ENCODE measurements at places on chromosomes 7 and 10.

DNA sequence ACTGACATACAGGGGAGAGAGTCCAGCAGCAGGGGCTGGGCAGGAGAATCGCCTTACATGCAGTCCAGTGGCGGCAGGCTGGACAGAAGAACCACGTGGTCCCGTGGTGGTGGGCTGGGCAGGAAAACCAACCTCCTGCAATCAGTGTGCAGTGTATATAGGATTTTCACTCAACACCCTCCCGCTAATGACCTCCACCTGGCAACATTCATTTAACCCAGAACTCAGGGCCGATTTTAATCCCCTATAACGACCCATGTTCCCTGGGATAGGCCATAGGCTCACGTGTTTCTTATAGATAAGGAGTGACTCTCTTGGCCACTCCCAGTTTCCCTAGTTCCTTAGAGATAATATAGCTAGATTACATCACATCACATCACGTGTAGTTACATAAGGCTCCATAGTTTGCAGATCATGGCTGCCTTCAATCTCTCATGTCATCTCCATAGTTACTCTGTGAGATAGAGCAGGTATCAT is 19.4 kb downstream of the MTURN start:
- DNase-seq: no peak

DNA sequence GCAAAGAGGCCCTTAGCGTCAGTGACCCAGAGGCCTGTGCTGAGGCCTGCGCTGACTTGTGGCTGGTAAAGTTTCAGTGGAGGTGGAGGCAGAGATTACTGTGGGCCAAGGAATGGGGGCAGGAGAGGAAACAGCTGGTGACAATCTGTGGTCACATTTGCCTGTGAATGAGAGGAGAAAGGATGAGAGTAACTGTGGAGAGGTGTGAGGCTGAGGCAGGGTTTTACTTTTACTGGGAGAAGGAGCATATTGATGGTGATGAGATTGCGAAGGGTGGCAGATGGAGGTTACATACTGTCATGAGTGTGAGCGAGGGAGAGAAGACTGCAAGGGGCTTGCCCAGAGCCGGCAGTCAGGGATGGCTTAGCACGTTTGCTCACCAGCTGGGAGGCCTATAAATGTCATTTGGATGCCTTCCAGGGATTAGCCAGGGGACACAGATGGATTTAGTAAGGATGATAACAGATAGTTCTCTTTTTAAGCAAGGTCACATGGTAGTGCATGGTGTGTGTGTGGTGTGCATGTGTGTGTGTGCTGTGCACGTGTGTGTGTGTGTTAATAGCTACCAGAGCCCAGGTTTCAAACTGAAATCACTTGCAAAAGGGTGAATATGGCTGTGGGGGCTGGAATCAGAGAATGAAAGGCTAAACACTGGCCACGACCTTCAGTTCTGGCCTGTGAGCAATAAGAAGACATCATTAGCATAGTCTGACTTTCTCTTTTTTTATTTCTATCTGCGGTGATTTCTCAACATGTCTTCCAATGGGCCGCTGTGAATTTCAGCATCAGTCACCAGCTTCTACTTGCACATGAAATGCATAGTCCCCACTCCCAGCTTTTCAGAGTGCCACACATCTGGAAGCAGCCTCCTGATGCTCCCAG is 291.5 kb upstream of the ZNF32 start:
- DNase-seq: no peak

GRCh38 chr10:35959252-35959651 is 317.2 kb upstream of the FZD8 start:
- DNase-seq: no peak

- DNase-seq: no peak
These were observed 41.4 kb downstream of the NRF1 start for GRCh38 chr7:129652914-129653313.

DNA sequence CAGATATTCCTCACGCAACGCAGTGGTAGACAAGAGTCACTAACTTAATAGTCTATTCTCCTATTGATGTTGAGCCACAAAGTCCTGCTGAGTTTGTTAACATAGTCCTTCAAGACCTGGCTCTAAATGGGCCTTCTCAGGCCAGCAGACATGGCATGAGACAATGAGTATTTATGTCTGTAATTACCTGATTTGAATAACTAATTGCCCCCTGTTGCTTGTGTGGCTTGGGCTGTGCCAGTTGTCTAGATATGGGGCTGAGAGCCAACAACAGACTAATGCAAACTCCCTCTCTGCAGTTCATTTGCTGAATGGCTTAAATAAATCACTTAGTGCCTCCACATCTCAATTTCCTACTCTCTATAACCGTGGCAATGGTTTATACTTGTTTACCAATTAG is 65.5 kb upstream of the VWC2 start:
- no peak for DNase-seq

GRCh38 chr10:88037623-88038022 is 174.2 kb downstream of the PTEN start:
- DNase-seq: no peak

DNA sequence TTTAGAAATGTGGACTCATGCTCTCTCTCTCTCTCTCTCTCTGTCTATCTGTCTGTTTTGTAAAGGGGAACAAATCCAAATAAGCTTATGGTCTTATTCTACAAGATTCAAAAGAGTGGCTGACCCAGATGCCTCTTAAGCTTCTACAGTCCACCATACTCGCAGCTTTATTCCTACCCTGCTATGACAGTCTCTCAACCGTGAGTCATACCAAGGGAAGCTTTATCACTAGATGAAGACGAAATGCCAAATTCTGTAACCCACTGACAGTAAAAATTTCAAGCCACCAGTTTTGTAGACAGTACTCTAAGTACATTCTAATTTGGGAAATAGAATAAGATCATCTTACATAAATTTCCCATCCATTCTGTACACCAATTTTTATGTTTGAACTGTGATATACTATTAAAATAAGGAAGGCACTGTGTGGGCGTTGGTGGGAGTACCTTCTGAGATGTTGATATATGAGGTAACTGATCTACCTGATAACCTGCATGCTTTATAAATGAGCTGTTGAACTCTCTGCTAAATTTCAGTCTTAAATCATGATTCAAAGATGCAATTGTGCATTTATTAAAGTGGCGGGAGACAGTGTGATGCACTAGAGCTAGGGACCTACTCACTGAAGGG is 153.2 kb downstream of the KLF6 start:
- DNase-seq: no peak

DNA sequence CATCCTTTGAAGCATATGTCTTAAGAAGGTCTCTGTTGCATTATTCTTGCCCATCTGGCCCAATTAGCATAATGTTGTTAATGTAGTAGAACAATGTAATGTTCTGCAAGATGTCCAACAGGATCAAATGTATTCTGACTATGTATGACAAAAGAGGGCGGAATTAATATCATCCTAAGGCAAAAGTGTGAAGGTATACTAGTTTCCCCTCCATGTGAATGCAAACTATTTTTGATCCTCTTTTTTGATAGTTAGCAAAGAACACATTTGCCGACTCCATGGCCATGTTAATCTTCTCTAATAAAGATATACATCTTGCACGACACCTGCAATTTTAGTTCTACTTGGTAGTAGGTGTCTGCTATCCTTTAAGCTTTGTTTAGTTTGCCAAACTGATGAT is 157.6 kb downstream of the ATRNL1 start:
- no peak for DNase-seq

- DNase-seq: no peak
These were observed 548.3 kb upstream of the ANKRD30A start for GRCh38 chr10:36577126-36577525.

- no peak for DNase-seq
These were observed 754 bp downstream of the GSTO1 start for GRCh38 chr10:104255311-104255981.

DNA sequence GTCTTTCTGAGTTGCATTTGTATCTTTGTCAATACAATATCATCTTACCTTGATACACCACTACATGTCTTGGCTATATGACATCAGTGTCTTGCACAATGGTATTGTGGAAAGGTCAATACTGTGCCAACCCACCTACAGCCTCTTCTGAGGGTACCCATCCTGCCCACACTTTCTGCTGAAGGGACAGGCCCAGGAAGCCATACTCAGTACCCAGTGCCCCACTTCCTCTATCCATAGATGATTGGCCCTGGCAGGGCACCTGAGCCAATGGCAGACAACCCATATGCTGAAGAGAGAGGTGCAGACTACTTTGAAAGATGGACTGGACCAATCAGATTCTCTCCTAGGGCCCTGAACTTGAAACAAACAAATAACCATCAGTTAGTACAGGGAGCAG is 152.0 kb upstream of the ADO start:
- no peak for DNase-seq

DNA sequence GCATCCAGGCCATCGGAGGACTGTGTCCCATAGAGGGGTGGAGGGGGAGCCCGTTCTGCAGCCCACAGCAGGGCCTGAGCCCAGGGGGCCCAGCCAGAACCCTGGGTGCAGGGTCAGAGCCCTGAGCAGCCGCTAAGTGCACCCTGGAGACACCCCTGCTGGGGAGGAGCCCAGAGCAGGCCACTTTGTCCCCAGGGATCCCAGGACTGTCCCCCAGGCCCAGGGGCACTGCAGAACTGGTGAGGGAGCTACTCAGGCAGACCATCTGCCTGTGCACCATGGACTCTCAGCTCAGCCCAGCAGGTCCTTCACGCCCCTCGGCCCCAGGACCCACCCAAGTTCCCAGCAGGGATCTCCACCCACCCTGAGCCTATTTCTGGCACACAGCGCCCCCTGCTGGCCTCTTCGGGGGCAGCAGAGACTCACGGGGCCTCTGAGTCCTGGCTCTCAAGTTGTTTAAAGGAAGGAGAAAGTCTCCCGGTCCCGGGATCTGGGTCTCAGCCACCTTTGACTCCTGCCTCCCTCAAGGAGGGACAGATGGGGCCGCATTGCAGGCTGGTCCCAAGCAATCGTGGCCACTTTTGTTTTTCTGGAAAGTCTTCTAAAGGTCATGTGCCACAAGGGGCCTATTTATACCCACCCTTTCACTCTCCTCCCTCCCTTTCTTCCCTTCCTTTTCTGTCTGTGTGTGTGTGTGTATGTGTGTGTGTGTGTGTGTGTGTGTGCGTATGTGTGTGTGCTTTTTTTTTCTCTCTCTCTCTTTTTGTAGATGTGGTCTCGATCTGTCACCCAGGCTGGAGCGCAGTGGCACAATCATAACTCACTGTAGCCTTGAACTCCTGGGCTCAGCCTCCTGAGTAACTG is 90.3 kb downstream of the MYL10 start:
- DNase-seq: peak; percentile 85

DNA sequence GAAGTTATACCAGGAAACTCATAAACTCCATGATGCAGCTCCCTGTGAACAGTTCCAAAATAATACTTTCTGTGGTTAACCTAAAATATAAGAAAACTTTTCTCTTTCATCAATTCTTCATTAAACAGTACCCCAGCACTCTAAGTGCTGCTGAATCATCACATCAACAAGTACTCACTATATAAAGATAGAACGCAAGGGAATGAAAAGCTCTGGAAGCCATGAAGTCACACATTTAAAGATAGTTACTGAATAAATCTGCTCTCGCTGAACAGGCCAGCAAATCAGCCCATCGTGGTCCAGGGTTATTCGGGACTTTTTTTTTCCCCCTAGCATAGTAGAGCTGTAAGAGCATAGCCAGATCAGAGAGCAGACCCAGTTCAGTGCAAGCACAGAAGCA is 254.3 kb downstream of the IPMK start:
- no peak for DNase-seq

- DNase-seq: no peak
These were observed 410.3 kb downstream of the TYW1 start for GRCh38 chr7:67406976-67407375.

DNA sequence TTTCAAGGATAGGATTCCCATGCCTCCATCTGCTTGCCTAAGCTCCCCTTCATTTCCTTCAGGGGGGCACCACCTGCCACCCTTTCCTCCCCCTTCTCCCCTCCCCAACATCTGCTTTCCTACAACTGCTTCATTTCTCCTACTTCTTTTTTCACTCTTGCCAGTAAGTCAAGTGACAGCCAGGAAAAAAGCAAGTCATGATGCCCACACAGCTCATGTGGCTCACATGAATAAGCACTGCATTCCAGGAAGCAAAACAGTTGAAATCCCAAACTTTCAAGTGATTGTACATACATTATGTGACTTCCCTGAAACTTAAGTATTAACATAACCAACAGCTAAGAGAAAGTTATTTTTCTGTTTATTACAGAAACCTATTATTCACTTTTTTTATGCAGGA is 78.6 kb downstream of the TNS3 start:
- no peak for DNase-seq

DNA sequence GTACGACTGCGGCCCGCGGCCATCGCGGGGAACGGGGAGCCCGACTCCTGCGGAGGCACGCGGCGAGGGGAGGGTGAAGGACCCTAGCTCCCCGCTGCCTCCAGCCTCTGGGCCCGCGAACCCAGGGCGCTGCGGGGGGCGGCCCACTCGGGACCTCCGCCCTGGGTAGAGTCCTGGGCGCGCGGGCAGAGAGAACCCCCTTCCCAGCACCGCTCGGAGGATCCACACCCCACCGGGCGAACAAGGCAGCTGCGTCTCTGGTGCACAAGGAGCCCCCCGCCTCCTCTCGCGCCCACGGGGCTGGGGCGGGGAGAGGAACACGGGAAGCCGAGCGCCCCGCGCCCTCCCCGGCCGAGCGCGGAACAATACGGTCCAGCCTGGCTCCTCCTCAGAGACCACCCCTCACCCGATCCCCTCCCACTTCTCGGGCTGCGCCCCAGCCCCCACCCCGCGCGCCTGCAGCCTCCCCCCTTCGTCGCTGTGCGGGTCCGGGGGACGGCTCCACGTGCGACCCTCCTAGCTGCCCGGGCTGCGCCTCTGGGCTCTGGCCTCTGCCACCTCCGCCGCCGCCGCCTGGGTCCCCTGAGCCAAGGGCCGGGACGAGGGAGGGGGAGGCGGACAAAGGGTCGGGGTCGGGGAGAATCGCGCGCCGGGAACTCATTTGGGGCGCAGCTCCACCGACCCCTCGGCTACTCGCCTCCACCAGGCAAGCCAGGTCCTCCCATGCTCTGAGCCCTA is at the start of gene WDR86:
Gene WDR86, minus strand, starts transcription at position 372 of the 738 bp plus-strand sequence. CDS start 449 bp downstream, outside the sequence.
- peak; percentile 18 for DNase-seq

GRCh38 chr10:64093304-64093703 is 572.1 kb downstream of the REEP3 start:
- no peak for DNase-seq

GRCh38 chr10:9656996-9657395 is 1360.7 kb upstream of the CELF2 start:
- no peak for DNase-seq

- DNase-seq: no peak
These were observed 23.3 kb upstream of the EMX2 start for GRCh38 chr10:117519286-117519685.

GRCh38 chr10:43404704-43405084 is 4.3 kb downstream of the HNRNPF start:
- no peak for DNase-seq

DNA sequence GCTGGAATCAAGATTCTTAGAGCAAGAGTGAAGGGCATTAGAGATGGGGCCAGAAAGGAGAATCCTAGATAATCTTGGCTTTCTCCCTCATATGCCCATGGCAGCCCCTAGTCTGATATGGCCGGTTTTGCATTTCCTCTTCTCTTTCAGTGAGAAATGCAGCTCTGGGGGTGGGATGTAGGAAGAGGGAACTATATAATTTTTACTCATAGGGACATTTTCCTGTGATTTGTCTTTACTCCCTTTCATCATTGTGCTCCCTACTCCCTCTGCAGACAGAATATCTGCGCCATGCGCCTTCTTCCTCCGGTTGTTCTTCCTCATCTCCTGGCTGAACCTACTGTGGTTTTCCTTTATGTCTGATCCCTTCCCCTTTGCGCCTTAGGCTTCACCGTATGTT is 16.8 kb upstream of the CHCHD1 start:
- no peak for DNase-seq

- DNase-seq: no peak
These were observed 112.1 kb downstream of the VPS41 start for GRCh38 chr7:38796626-38797501.

- DNase-seq: no peak
These were observed 35.5 kb downstream of the ADGRA1 start for GRCh38 chr10:133123050-133123745.
